Stimulated activated CD4-positive, alpha-beta T cell treated with anti-CD3 and anti-CD28 coated beads, Interleukin-4, amount 100 ng/mL, for 1 hour (primary cell): ENCODE measurements at places on chromosomes 1 and 21.

- DNase-seq, result no peak
Observed at GRCh38 chr1:162882248-162882674, 21.3 kb upstream of the CCDC190 start.

DNA sequence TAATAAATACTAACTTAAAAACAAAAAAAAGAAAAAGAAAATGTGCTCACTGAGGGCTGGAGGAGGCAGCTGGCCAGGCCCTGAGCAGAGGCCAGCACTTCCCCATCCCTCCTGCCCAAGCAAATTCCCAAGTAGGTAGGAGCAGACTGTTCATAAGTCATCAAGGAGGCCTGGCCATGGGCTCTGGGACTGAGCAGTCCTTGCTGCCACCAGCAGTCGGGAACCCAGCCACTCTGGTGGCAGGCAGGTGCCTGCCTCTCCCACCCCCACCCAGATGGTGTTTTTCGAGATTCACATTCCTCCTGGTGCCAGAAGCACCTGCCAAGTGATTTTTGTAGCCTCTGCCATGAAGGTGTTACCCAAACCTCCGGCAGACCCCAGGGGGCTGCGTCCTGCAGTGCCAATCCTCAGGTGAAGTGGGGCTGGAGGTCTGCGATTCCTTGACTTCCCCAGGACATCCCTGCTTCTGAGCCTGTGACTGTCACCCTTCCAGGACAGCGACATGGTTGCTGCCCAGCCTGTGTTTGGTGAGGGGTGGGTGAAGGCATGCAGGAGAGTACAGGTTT, 204.2 kb upstream of the TMEM51 start:
- no peak for DNase-seq

DNA sequence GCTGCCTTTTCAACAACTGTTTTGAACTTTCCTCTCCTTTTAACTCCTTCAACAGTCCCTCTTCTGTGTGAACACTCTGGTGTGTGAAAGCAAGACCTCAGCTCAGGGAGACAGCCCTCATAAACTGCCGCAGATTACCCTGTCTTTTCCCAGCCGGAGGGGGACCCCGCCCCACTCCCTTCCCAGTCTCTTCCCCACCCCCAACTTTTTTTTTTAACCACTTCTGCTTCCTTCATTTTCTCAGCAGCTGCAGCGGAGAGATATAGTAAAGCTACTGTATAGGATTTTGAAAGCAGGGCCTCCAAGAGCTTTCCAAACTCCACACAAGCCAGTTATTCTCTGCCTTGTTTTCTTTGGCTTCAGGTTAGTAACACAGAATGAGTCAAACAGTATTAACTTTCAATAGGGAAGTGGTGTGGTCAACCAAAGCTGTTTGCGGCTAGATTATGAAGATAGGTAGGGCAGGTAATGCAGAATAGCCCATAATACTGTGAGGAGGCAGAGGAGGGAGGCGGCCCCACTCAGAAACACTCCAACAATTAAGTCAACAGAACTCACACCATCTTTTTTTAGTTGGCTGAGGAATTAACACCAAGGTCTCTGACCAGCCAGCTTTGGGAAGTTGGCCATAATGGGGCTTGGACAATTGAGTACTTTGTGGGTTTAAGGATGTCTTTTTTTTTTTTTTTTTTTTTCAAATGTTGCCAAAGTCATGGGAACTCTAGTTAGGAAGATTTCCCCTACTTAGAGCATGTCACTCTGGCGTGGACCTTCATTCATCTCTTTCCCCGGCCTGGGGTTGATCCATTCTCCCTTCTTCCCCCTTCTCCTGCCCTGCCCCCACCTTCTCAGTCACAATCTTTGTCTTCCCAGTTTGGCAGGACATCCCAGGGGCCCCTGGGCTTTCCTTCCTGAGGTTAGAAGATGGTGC, 177.0 kb downstream of the CLIC6 start:
- no peak for DNase-seq

- no peak for DNase-seq
Observed at GRCh38 chr1:229124520-229125124, 146.3 kb upstream of the RAB4A start.

- DNase-seq, result no peak
Observed at GRCh38 chr1:3529099-3529729, 74.7 kb downstream of the ARHGEF16 start.

- DNase-seq, result no peak
Observed at GRCh38 chr1:219090607-219091006, 83.1 kb upstream of the LYPLAL1 start.

- DNase-seq, result no peak
Observed at GRCh38 chr1:193709607-193710006, 523.2 kb upstream of the B3GALT2 start.

DNA sequence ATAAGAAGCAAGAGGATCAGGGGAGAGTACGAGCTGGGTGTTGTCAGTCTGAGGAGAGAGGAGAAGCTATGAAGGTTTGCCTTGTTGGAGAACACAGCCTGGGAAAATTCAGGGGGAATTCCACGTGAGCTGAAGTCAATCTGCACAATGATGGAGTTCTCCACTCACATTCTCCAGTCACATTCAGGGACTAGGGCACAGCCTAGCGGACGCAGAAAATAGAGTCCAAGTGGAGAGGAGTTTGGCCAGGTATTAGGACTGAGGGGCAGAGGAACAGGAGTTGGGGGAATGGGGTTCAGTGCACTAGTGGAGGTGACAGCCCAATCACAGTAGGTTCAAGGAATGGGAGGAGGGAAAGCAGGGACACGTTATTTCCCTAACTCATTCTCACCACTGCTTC, 124.0 kb downstream of the KCNH1 start:
- no peak for DNase-seq

DNA sequence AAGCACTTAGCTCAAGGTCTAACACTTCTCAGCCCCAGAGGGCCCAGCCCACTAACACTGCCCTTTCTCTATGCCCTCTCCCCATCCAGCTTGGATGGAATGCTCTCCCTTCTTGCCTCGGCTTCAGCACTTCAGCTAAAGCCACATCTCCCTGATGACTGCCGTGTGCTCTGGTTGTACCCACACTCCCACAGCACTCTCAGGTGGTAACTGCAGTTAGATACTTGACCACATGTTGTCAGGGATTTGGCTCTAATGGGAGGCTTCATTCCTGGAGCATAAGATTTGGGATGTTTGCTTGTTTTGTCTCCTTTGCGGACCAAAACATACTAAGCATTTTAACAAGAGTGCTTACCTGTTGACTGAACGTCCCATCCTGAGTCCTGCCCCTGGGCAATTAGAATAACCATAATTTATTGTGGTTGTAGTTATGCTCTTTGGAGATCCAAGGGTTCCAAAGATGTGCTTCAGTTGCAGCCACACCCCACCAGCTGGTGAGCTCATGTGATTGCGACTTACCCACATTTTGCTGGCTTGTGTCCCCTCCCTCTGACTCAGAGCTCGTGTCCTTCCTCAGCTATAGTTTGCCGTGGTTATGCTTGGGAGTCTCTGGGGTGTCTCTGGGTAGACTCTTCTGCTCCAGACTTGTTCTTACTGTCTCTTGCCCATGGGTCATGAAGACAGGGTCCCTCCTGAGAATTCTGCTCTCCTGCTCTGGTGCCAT, 7.7 kb upstream of the SLC26A9 start:
- no peak for DNase-seq

DNA sequence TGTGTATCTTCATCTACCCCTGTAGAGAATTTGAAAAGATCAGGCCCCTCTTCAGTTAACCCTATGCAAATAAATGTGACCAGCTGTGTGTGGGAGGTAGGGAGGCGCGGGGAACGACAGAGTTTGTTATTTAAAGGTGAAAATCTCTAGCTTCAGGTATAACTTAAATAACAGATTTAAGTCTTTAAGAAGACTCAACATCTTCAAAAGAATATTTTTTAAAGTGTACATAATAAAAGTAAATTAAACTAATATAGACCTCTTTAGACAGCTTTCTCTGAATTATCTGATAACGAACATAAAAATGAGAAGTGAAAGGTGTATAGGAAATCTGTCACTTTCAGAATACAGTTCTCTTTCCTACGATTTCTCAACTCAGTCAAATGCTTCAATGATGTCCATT, 16.0 kb downstream of the ANGPTL3 start:
- no peak for DNase-seq

GRCh38 chr1:183070923-183071618, 47.9 kb downstream of the LAMC1 start:
- DNase-seq, result no peak

DNA sequence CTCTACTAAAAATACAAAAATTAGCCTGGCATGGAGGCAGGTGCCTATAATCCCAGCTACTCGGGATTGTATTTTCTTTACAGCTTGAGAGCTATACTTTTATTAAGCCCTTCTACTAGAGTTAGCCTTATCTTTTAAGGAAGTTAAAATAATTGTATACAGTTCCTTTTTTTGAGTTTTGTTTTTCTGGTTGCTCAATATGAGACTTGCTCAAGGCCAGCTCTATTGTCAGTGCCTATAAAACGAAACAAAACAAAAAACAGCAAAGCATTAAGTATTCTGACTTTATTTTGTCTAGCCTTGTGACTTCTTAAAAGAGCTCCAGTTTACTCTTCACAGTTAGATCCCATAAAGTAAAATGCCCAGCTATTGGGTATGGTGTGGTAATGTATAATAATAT, 17.2 kb downstream of the PKN2 start:
- no peak for DNase-seq

GRCh38 chr1:1889090-1889750, 1.7 kb downstream of the GNB1 start:
- no peak for DNase-seq

DNA sequence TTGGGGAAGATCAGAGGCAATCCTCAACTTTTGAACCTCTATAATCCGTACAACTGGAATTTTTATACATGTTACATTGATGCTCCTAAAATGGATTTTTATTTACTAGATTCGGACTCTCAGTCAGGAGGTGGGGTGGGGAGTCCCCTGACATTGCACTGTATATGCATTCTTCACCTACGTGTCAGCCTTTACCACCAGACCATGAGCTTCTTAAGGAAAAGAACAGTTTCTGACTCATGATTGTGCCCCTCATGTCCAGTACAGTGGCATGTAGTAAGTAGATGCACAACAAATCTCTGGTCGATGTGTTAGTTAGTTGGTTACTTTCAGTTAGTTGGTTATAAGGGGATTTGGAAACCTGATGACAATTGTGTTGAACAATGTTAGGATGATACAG, 15.4 kb downstream of the LPAR3 start:
- DNase-seq, result no peak

DNA sequence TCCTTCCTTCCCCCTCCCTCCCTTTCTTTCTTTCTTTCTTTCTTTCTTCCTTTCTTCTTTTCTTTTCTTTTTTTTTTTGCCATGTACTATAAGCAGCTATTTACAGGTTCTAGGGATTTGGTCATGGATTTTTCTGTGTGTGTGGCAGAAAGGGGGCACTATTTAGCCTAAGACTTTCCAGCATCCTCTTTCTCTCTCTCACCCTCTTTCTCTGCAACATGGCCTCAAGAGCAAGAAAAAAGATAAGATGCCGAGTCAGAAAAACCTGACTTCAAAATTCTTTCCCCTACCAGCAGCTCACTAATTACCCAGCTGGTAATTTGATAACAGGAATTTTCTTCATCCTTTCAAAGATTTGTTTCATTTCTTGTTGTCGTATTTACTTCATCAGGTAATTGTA, 458.3 kb upstream of the ADAMTS5 start:
- no peak for DNase-seq

- no peak for DNase-seq
Observed at GRCh38 chr1:246072456-246072955, 434.6 kb downstream of the SMYD3 start.

- DNase-seq, result no peak
Observed at GRCh38 chr1:68269637-68270430, 37.5 kb upstream of the WLS start.

DNA sequence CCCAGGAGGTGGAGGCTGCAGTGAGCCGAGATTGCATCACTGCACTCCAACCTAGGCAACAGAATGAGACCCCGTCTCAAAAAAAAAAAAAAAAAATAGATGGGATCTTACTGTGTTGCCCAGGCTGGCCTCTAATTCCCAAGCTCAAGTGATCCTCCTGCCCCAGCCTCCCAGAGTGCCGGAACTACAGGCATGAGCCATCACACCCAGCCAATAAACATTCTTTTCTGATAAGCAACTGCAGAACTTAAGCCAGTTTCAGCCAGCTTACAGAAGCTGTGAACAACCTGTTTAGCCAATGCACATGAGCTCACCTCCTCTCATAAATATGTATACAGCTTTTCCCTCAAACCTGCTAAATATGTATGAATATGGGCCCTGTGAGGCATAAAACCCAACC, 3.1 kb upstream of the MIIP start:
- DNase-seq, result no peak

DNA sequence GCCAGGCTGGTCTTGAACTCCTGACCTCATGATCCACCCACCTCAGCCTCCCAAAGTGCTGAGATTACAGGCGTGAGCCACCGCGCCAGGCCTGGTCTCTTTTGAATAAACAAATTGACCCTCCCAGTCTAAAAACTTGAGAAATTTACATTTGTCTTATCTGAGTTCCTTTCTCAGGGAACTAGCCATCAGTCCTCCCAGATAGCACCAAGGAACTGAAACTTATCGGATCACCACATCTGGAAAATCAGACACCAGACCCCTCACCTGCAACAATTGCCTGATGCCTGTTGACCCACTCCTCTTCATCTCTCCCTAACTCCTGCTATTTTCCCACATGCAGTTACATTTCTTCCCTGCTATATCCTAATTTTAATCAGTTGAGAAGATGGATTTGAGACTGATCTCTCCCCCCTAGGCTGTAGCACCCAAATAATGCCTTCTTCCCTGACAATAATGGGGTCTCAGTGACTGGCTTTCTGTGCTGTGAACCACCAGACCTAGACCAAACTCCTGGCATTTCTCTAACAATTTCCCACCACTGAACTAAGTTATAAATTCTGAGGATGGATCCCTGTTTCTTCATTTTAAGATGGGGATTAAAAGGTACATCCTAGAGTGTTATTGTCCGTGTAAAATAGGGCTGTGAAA, 951 bp upstream of the CBR1 start:
- DNase-seq, result no peak

DNA sequence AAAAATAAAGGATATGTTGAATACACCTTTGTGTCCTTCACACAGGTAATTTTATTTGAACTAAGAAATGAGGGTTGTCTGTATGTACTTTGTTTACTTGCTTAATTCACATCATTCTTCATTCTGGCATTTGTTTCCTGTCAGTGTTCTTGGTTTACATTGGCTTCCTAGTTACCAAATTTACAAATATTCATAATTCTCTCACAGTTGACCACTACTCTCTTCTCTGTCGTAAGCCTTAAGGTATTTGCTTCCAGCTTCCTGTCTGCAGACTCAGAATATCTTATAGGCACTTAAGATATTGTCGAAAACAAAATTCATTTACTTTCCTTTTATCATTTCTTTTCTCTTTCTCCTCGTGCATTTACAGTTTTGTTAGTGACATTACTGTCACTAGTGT, 15.9 kb downstream of the RNPC3 start:
- DNase-seq, result no peak

GRCh38 chr1:160030657-160031364, 979 bp downstream of the PIGM start:
- no peak for DNase-seq
